AG09309 (cell line): ENCODE measurements at places on chromosomes 5 and 9.

DNA sequence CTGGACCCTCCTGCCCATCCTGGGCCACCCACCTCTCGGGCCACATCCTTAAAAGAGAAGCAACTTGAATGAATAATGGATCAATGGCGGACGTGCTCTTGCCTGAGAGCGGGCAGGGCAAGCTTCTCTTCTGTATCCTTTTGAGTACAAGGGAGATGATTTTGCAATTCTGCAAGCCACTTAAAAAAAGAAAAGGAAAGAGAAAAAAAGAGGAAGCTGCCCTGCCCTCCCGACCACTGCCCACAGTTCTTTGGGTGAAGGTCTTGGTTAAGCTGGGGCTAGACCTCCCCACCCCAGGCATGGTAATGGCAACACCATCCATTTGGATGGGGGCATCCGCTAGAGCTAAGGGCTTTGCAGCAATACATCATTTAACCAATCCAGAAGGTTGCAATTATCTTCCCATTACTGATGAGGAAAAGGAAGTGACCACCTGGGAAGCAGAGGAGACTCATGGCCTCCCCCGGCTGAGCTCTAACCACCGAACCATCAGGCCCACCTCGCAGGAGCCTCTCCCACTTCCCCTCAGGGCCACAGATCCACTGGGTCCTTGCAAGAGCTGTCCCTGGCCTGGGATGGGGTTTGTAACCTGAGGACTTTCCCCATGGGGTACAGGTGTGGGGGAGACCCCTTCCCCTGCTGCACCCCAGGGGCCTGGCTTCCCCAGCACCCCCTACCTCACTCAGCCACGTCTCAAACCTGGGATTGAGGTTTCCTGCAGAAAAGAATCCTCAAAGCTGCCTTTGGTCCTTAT is 27.8 kb upstream of the LAMC3 start:
- no peak for DNase-seq

GRCh38 chr5:34483442-34484033 is 172.6 kb upstream of the RAI14 start:
- no peak for DNase-seq

DNA sequence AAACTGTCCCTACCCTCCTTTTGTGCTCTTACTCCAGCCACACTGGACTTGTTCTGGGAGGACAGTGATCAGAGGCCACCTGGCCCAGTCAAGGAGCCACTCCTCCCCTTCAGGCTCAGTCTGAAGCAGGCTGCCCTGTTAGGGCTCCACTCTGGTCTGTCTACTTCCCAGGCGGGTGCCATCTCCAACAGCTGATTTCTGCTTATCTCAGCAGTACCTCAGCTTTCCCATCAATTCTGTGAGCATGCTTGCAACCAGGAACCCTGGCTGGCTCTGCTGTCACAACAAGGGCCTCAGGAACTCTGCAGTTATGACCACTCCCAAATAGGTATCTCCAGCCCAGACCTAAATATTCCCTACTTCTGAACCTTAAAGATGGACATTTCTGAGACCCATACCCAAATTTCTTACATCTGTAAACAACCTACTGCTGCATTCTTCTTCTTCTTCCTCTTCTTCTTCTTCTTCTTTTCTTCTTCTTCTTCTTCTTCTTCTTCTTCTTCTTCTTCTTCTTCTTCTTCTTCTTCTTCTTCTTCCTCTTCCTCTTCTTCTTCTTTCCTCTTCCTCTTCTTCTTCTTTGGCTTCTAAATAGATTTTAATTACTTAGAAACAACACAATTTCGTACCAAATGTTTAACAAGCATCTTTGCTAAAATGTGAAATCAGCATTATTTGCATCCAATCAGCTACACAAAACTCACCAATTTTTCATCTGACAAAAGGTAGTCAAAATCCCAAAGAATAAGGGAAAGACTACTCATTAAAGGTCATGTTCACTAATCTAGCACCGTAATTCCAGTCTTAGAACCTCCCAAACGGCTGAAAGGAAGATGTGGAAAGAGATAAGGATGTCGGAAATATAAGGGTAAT is 13.6 kb upstream of the SLC22A4 start:
- DNase-seq: no peak

DNA sequence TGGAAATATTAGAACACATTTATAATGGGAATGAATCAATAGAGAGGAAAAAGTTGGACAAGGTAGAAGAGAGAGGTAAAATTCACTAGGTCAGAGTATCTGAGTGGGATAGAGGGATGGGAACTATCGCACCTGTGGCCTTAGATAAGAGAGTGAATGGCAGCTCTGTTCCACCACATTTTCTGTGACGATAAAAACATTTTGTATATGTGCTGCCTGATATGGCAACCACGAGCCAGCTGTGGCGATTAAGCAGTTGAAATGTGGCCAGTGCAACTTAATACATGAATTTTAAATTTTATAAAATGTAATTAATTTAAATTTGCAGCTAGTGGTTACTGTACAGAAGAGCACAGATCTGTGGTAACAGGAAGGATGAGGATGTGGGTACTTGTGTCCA is 46.7 kb downstream of the ZNF354A start:
- DNase-seq: no peak
